ENCODE measurements at places on chromosomes 2 and 18. TPM values are rescaled to one million over a fixed set of nuclear protein-coding genes. Genes with fewer than 3 reads are reported as not detected.

- no peak for DNase-seq
Measured at GRCh38 chr2:240156435-240157146, 16.1 kb upstream of the OTOS start.

BOLL gene
- total RNA-seq, result not detected

DNA sequence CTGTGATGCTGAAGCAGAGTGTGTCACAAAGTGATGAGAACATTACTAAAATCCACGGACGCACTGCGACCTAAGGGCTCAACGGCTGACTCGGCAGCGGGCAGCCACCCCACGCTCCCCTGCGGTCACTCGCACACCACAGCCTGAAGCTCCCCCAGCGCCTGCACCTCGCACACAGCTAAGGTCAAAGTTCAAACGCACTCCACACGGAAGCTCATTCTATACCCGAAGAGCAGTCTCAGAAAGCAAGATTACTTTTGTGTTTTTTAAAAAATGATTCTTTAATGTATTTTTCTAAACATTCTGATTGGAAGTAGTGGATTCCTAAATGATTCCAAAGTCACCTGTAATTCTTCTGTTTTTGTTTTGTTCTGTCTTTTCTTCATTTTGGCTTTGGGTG lies 21.7 kb downstream of the ASPRV1 start:
- DNase-seq, result no peak

DNA sequence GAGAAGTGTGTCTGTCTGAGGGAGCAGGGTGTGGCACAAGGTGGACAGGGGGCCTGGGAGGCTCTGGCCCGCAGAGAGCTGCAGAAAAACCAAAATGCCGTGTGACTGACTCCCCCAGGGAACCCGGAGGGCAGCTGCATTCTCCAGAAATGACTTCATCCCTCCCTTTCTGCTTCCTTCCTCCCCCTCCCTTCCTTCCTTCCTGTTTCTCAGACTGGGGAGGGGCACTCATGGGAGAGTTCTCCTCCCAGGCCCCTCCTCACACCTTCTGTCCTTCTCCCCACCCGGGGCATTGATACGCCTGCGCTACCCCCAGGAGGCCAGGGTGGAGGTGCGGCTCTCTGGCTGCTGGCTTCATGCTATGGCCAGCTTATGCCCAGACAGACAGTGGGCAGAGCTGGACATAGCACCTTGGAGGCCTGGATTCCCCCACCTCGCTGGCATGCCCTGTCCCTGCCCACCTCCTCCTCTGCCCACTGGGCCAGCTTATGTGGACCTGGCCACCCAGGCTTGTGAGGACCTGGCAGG lies 8.2 kb upstream of the GPR17 start:
- DNase-seq, result peak; percentile 22

- no peak for DNase-seq
Measured at GRCh38 chr18:68053290-68053689, 536.8 kb upstream of the DSEL start.

DNA sequence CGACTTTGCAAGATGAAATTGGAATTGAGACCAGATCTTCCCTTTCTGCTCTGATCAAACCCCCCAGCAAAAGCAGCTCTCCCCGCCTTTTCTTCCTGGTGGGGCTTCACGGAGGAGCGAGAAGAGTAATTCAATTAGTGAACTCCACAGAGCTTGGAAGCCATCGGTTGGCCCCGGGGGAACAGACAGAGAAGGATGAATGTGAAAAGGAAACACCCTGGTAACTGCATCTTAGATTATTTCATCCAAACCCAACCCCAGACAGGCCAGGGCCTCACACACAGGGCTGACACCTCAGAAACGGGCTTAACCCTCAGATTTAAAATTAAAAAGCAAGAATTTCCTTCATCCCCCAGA lies 18.3 kb downstream of the SMAD7 start:
- DNase-seq, result no peak

DNA sequence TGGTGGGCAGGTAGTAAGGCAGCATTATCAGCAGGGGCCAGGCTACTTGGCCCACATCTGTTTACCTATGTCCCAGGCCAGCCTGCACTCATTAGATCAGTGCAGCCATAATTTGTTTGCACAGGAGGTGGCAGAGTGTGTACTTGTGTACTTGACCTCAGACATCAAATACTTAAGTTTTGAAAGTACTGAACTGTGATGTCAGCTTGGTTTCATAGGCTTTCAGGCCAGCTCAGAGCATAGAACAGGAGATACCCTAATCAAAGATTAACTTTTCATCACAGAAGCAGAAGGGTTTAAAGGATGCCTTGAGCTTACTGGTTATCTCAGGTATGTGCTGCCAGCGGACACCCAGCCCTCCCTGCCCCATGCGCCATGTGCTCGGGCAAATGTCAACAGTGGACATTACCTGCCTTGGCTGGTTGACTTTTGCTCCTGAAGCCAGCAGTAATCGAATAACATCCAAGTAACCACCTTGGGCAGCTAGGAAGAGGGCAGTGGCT lies 33.2 kb downstream of the ANKRD29 start:
- peak; percentile 71 for DNase-seq

- DNase-seq, result no peak
Measured at GRCh38 chr2:171056307-171056706, 104.4 kb downstream of the TLK1 start.

B4GALT6 gene
- 0.68 TPM for total RNA-seq
